DMS153 (cell line): ENCODE measurements at places on chromosomes 6 and 20.

GRCh38 chr20:15555913-15556312 lies 1017.3 kb downstream of the KIF16B start:
- DNase-seq, result no peak

- DNase-seq, result no peak
Measured at GRCh38 chr6:14622909-14623505, 505.4 kb downstream of the CD83 start.

- no peak for DNase-seq
Measured at GRCh38 chr6:18317850-18318249, 53.5 kb upstream of the DEK start.

GRCh38 chr6:80095600-80095999 lies 10.9 kb upstream of the BCKDHB start:
- no peak for DNase-seq

DNA sequence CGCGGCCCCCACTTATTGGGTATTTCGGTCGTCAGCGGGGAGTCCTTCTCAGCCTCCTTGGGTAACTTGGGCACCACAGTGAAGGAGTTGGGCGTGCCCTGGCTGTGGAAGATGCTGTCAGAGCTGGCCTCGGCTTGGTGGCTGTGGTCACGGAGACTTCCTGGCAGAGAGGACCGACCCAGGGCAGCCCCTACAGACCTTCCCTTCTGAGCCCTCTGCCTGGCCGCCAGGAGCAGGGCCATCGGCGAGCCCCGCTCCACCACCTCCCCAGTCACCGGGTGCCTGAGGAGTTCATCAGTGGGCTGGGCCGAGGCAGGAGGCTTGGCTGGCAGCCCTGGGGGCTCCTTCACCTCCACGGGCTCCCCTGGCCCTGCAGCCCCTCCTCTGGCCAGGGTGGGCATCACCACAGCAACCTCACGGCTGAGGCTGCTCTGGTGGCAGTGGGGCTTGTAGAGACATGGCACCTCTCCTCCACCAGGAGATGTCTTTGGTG lies 37.2 kb downstream of the C6orf132 start:
- DNase-seq, result no peak

- DNase-seq, result no peak
Measured at GRCh38 chr6:111952274-111952673, 79.0 kb upstream of the FYN start.

GRCh38 chr6:38802497-38802896 lies 87.4 kb downstream of the DNAH8 start:
- no peak for DNase-seq

DNA sequence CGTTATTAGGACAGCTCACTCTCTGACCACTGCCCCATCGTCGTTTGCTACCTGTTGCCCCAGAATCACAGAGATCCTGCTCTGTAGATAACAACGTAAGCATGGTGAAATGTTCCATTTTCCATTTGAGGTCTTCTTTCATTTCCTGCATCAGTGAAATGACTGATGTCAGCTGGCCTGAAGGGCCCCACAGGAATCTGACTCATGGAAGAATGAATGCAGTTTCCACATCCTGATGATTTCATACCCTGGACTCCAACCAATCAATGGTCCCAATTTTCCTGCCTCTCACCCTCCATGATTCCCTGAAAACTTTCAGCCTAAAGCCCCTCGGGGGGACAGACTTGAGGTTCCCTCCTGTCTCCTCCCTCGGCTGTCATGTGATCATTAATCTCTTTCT lies 394.4 kb upstream of the CDH4 start:
- no peak for DNase-seq

DNA sequence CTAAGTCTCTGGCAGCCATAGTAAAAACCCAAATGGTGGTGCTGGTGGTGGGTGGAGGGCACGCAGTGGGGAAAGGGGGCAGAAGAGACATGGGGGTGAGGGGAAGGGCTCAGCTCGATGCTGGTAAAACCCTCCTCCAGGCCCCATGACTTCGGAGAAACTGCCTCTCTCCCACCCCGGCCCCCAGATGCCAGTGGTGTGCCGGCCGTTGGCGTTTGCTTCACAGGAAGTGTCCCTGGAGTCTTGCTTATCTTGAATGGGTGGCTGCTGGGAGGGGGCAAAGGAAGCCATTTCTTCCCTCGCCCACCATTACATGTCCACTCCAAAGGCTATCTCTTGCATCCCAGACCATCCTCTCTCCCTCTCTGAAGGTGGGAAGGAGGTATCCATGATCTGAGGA lies 25.4 kb downstream of the VEGFA start:
- no peak for DNase-seq

GRCh38 chr6:79750806-79751205 lies 119.7 kb downstream of the SH3BGRL2 start:
- no peak for DNase-seq

DNA sequence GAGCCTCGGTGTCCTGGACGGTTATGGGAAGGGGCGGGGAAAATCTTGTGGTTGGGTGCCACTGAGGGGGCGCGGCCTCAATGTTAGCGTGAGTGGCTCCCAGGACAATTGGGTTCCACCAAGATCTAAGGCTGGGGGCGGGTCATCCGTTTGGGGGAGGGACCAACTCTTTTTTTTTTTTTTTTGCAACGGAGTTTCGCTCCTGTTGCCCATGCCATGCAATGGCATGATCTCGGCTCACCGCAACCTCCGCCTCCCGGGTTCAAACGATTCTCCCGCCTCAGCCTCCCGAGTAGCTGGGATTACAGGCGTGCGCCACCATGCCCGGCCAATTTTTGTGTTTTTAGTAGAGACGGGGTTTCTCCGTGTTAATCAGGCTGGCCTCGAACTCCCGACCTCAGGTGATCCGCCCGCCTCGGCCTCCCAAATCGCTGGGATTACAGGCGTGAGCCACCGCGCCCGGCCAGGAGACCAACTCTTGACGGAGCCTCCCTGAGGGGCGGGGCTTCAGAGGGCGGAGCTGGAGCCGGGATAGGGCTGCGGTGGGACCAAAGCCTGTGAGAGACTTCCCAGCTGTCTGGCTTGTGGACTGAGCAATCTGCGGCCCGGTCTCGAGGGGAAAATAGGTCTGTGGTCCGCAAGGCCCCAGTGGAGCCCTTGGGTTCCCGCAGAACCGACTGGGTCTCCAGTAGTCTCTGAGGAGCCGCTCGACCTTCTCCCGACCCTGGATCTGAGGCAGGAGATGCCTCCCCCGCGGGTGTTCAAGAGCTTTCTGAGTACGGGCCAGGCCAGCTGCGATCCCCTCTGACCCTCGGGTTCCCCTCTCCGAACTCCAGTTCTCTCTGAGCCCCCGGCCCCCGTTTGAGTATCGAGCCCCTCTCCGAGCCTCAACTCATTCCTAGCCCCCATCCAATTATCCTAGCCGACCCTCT lies 1.1 kb downstream of the SPAG4 start:
- DNase-seq, result peak; percentile 59

GRCh38 chr20:45329497-45330319 lies 18.5 kb downstream of the SDC4 start:
- no peak for DNase-seq

- DNase-seq, result no peak
Measured at GRCh38 chr20:46203510-46203837, 85.4 kb downstream of the CD40 start.

DNA sequence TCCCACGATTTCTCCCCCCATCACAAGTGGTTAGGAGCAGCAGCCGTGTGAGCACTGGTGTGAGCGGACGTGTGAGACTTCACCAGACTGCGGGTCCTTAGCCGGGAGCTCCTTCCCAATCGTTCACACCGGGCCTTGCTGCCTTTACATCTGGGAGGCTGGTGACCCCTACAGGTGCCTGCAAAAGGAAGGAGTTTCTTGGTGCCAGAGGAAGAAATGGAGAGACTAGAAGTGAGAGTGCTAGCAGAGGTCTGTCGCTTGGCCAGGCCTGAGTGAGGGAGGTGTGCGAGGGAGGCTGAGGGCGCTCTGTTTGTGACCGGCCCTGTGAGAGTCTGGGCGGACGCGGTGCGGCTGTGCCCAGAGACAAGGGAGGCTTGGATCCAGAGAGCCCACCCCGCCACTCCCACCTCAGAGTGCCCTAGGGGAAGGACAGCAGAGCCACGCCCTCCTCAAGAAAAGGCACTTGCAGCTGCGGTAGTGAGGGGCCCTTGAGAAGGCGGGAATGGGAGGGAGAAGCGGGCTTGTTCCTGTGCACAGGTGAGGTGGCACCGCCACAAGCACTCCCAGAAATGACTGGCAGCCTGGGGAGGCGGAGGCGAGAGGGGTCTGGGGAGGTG lies 10.0 kb upstream of the ARMC2 start:
- no peak for DNase-seq

GRCh38 chr6:74431873-74432580 lies 736.0 kb downstream of the CD109 start:
- DNase-seq, result no peak

- DNase-seq, result no peak
Measured at GRCh38 chr6:9977411-9977810, 437.5 kb downstream of the TFAP2A start.

DNA sequence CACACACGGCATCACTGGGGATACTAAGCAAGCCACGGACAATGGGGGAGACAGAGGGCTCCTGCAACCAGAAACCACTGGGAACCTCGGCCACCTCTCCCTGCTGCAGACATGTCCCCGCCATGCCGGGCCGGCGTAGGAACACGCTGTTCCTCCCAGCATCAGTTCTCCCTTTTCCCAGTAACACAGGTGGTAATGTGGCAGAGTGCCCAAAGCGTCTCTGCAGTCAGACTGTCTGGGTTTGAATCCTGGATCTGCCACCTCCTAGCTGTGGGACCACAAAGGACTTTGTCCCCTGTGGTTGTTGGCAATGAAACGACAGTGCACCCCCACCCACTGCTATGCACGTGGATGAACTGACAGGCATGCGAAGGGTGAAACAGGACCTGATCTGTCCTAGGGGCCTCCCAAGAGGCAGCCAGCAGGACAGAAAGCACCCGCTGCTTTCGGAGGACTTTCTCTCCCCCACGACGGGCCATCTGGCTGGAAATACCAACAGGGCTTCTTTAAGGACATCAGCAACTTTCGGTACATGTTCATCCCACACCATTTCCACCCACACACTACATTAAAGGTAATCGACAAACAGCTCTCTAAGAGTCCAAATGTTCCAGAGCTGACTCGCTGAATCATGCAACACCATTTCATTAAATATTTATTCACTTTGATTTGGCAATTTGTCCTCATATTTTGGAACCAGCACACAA lies 74.1 kb downstream of the SULF2 start:
- no peak for DNase-seq

DNA sequence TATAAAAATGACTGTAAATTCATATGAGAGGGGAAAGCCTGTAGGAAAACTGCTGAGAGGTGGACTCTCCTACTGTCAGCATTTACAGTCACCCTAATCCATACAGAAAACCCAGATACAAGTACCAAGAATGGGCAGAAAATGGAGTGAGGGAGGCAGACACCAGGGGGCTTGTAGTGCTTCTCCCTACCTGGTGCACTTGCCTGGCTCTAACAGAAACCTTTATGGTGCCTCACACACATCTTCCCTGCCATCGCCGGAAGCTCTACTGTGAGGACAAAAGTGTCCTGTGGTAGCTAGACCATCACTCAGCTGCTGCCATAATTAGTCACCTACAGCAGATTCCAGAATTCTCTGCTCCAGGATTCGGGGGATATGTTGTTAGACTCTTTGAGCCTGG lies 441.3 kb downstream of the TFAP2B start:
- DNase-seq, result no peak

GRCh38 chr20:18685406-18685805 lies 97.6 kb downstream of the DTD1 start:
- DNase-seq, result no peak

- peak; percentile 47 for DNase-seq
Measured at GRCh38 chr6:21537637-21538036, 55.9 kb upstream of the SOX4 start.

DNA sequence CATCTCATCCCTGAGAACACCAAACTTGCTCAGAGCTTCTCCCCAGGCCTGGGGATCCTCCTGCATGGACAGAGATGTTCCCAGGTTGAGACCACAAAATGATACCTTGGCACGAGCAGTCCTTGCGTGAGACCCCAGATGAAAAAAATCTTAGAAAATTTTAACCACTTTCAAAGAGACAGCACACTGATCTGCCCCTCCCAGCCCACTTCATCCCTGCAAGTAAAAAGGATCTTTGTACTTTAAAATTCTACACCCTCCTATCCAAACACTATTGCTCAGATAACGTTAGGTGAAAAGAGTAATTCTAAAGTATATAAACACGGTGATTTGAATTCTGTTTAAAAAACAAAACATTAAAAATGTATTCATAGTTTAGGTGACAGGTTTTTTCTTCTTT lies 98.5 kb downstream of the SLC23A2 start:
- no peak for DNase-seq

- peak; percentile 56 for DNase-seq
Measured at GRCh38 chr20:34709831-34710567, 5.9 kb downstream of the TP53INP2 start.

DNA sequence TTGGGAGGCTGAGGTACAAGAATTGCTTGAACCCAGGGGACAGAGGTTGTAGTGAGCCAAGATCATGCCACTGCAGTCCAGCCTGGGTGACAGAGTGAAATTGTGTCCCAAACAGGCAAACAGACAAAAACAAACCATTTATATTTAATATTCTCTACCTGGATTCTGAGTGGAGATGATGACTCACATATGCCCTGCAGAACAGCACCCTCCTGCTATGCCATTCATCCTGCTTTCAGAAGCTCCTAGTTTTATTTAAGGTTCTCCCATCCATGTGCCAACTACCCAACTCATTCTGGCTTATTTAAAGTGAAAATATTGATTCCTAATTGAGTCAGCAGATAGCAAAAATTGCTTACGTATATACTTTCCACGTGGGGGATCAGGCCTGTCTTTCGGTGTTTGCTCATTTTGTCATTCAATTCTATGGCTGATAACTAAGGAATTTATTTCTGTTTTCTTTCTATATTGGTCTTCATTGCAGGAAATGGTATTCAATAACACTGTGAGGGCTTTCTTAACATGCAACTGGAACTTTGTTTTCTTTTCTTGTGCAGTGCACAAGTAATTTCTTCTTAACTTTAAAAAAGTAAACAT lies 459.1 kb upstream of the JAG1 start:
- no peak for DNase-seq

DNA sequence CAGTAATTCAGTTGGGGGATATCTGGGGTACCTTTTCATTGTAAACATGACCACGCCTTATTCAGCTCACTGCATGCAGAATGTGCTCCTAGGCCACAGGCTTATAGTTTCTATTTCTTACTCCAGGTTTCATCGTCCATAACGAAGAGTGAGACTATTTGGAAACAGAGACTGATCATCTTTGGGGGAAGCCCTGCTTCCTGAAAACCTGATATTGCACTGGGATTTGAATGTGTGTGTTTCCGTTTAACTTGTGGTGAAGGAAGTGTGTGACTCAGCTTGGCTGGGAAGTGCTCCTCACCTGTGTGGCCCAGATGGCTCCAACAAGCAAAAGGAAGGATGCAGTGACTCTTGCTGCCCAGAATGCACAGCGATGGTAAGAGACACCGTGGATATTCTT lies 19.6 kb upstream of the LTV1 start:
- no peak for DNase-seq

- DNase-seq, result no peak
Measured at GRCh38 chr6:53827531-53827930, 32.7 kb downstream of the LRRC1 start.

GRCh38 chr6:110809792-110810191 lies 5.5 kb downstream of the CDK19 start:
- DNase-seq, result no peak

- no peak for DNase-seq
Measured at GRCh38 chr20:24359321-24360027, 110.0 kb upstream of the SYNDIG1 start.

- no peak for DNase-seq
Measured at GRCh38 chr6:140036196-140036595, 661.7 kb upstream of the CITED2 start.
